ENCODE measurements at places on chromosomes 3 and 15. TPM values are rescaled to one million over a fixed set of nuclear protein-coding genes. Genes with fewer than 3 reads are reported as not detected.
A peak's percentile ranks its signal among the peaks of the same experiment; 100 is the strongest.

Gene CELSR3
- 20.3 TPM for total RNA-seq

DNA sequence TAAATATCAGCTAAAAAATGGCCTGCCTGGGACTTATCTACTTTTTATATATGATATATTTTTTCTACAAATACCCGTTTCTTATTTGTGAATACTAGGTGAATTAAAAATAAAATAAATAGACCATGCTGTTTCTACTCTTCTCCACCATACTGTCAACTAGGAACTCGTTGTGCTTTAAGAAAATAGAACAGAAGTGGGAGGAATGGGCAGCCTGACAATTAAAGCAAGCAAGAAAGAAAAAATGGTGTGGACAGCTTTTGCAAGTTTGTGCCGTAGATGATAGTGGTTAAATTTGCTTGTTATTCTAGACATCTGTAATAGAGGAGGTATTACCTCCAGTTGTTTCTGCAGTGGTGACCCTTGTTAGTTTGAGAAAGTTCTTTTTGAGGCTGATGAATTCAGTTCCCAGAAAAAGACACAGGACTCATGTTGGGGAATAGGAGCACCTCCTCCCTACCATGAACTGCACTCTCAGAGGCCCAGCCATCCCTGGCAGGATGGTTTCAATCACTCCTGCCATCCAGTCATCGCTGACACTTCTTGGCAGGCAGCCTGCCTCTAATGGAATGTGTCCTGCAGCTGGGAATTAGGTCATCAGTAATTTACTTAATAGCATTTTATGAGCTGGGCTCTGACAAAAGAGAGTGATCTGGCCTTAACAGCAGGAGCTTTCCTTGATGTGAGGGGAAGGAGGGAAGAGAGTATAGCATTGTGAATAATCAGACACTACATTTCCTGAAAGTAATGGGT is 105.0 kb upstream of the GAP43 start:
- H3K4me1 ChIP-seq: peaks cover 10% of the 10 kb centered on the region
- ATAC-seq: no peak
- no peak overlapping the region for H3K27ac ChIP-seq
- no peak overlapping the region for H3K4me3 ChIP-seq
- no peaks in the 10 kb centered on the region for H3K27me3 ChIP-seq

DNA sequence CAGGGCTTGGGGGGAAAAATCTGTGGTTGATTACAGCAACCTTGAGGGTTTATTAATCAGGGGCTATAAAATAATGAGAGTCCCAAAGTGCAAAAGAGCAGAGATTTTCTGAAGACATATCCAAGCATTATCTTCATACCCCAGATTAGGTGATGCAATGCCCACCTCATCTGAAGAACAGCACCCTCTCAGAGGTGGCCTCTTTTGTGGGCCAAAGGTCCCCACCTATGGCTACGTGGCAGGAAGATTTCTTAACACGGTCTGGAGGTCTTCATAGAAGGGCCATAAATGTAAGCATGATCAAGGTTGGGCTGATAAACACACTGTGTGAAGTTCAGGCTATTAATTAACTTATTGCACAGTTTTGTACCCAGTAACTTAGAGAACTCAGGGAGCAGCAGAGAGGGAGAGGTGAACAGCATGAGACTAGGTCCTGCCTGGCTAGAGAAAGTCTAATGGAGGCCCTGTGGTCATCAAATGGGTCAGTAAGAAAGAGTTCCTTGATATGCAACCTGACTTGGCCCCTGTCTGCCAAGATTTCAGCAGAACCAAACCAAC is 29.6 kb upstream of the RBP2 start:
- H3K4me1 ChIP-seq: no peaks in the 10 kb centered on the region
- no peak overlapping the region for H3K4me3 ChIP-seq
- no peak for ATAC-seq
- no peaks in the 10 kb centered on the region for H3K36me3 ChIP-seq

DNA sequence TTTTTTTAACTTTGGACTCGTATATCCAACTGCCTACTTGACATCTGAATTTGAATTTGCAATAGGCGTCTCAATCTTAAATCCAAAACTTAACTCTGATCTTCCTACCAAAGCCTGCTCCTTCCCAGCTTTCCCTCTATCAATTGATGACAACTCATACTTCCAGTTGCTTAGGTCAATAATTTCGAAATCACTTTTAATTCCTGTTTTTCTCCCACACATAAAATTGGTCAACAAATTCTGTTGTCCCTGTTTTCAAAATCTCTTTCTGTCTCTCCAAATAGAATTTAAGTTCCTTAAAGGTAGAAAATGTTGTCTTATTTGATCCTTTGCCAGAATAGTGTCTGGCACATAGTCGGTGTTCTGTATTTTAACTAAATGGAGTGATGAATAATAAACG is 332.4 kb downstream of the SATB1 start:
- no peak overlapping the region for H3K27ac ChIP-seq
- H3K36me3 ChIP-seq: no peaks in the 10 kb centered on the region
- H3K4me3 ChIP-seq: no peak overlapping the region
- ATAC-seq: no peak
- H3K27me3 ChIP-seq: peaks cover 19% of the 10 kb centered on the region
- no peaks in the 10 kb centered on the region for H3K4me1 ChIP-seq

DNA sequence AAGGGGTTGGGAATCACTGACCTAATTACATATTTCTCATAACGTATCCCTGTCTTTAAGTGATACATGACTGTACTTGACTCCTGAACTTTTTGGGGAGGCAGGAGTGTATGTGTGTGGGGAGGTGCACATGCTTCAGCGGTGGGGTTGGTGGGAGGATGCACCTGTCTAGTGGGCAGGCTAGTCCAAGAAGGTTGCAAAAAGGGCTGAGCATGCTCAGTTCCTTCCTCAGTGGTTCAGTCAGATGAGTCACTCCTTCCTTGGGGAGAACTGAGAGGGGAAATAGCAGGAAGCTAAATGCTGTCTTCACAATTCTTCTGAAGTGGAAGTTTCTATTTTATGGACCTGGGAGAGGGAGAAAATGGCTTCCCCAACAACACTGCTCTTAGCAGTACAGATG is 24.6 kb upstream of the AP4E1 start:
- no peaks in the 10 kb centered on the region for H3K27me3 ChIP-seq
- H3K36me3 ChIP-seq: no peaks in the 10 kb centered on the region
- peaks cover 39% of the 10 kb centered on the region for H3K4me1 ChIP-seq
- H3K27ac ChIP-seq: no peak overlapping the region
- peak overlapping the region; percentile 71 for H3K4me3 ChIP-seq

DNA sequence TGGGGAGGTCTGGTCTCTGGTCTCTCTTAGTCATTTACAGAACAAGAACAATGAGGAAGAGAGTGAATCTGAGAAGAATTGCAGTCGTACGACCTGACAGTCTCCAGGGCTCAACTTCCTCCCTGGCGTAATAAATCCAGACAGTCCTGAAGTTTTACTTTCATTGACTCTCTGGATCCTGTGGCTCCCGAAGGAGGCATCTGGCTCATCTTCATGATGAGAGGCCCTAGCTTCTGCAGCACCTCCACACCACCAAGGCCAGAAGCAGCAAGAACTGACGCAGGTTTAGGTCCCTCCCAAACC is 11.8 kb upstream of the CYFIP1 start:
- H3K4me1 ChIP-seq: no peaks in the 10 kb centered on the region
- no peaks in the 10 kb centered on the region for H3K27me3 ChIP-seq
- no peak for ATAC-seq
- no peak overlapping the region for H3K4me3 ChIP-seq
- H3K36me3 ChIP-seq: peaks cover 49% of the 10 kb centered on the region

- no peak overlapping the region for H3K4me3 ChIP-seq
- H3K27me3 ChIP-seq: peaks cover 11% of the 10 kb centered on the region
- H3K36me3 ChIP-seq: no peaks in the 10 kb centered on the region
- H3K27ac ChIP-seq: no peak overlapping the region
- no peak for ATAC-seq
- H3K4me1 ChIP-seq: no peaks in the 10 kb centered on the region
Measured at GRCh38 chr15:73794443-73795133, 41.4 kb upstream of the INSYN1 start.

GRCh38 chr3:17542591-17542990 is 199.8 kb downstream of the TBC1D5 start:
- H3K36me3 ChIP-seq: peaks cover 7% of the 10 kb centered on the region
- ATAC-seq: no peak
- H3K27ac ChIP-seq: no peak overlapping the region
- H3K4me1 ChIP-seq: peaks cover 3% of the 10 kb centered on the region

DNA sequence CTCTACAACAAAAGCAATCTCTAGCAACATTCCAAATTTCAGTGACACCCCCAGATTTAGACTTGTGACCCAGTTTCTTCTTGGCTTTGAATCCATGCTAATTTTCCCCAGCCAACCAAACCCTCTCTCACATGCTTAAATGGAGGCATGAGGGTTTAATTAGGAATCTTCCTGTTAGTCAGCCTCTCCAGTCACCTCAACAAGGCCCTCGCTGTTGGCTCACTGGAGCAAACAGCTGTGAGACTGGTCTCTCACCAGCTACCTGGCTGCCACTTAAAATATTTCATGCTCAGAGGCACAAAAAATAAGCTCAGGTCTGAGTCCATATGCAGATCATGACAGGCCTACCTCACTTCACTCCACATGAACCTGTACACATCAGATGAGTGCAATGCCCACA is 630.4 kb upstream of the ADAMTS9 start:
- no peak for ATAC-seq
- no peaks in the 10 kb centered on the region for H3K36me3 ChIP-seq
- H3K4me1 ChIP-seq: no peaks in the 10 kb centered on the region
- H3K27ac ChIP-seq: no peak overlapping the region

- H3K4me1 ChIP-seq: peaks cover 10% of the 10 kb centered on the region
- peak within 1 kb of the TSS; percentile 98 for H3K27ac ChIP-seq
- ATAC-seq: peak; percentile 77
- H3K36me3 ChIP-seq: peaks cover 7% of the 10 kb centered on the region
- peak within 1 kb of the TSS; percentile 96 for H3K4me3 ChIP-seq
- no peaks in the 10 kb centered on the region for H3K27me3 ChIP-seq
Measured at GRCh38 chr15:75578948-75579920, at the start of gene PTPN9. PTPN9 (minus strand) TSS chr15:75579315; CDS start chr15:75578776, 539 bp downstream.

Gene CIDEC
- 0.42 TPM for total RNA-seq

DNA sequence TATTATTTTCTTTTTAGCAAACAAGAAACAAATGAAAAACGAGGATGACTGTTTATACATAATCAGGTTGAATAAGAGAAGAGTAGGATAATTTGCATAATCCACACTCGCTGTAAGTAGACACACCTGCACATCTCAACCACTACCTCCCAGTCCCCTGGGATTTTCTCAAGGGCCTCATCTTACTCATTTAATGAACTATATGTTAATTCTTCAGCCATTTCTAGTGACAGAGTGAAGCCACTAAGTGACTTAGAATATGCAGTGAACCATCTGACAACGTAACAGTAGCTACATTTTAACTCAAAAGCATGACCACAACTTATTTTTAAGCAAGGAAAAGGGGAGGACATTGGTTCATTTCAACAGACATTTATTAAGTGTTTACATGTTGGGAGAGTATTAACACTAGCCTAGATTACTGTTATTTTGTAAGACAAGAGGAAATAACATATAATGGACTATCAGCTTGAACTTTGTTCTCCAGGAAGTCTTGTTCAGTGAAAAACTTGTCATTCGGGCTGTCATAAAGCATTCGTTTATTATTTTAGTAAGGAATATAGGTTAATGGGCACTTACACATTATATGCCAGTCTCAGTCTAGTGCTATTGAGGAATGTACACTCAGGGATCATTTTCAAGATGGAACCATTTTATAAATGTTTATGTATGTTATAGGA is 173.0 kb upstream of the ROBO2 start:
- no peak for ATAC-seq
- no peak overlapping the region for H3K27ac ChIP-seq

GRCh38 chr3:192863091-192863420 is 54.6 kb downstream of the MB21D2 start:
- no peaks in the 10 kb centered on the region for H3K36me3 ChIP-seq
- H3K4me3 ChIP-seq: no peak overlapping the region
- no peaks in the 10 kb centered on the region for H3K27me3 ChIP-seq
- H3K27ac ChIP-seq: no peak overlapping the region
- no peak for ATAC-seq

GRCh38 chr15:85667491-85668424 is 127.0 kb downstream of the KLHL25 start:
- no peaks in the 10 kb centered on the region for H3K27me3 ChIP-seq
- peak overlapping the region; percentile 61 for H3K4me3 ChIP-seq
- peaks cover 97% of the 10 kb centered on the region for H3K36me3 ChIP-seq
- H3K27ac ChIP-seq: peak overlapping the region; percentile 96

Gene C3orf70
- total RNA-seq: 0.04 TPM

- H3K27me3 ChIP-seq: peaks cover 42% of the 10 kb centered on the region
- H3K4me1 ChIP-seq: no peaks in the 10 kb centered on the region
- no peak overlapping the region for H3K4me3 ChIP-seq
- H3K27ac ChIP-seq: no peak overlapping the region
- ATAC-seq: no peak
- no peaks in the 10 kb centered on the region for H3K36me3 ChIP-seq
Measured at GRCh38 chr15:48109856-48110531, 10.8 kb upstream of the SLC24A5 start.

DNA sequence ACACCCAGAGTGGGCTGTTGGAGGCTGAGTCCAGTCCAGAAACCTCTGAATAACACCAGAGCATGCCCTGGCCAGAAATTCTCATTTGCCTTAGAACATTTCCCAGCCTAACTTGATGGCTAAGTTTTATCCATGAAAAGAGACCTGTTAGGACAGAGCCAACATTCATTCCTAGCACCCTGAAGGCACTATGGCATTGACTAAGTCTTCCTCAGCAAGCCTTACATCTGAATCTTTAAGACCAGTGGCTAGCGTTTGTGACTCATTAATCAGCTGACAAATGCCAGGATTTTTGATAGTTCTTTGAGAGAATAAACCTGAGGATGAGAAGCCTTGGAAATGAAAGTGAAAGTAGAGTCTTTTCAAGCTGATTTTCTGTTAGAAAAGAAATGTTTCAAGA is 1087.1 kb upstream of the ALCAM start:
- peak overlapping the region; percentile 30 for H3K4me3 ChIP-seq
- ATAC-seq: peak; percentile 51
- H3K27me3 ChIP-seq: no peaks in the 10 kb centered on the region
- H3K36me3 ChIP-seq: no peaks in the 10 kb centered on the region
- H3K27ac ChIP-seq: no peak overlapping the region
- no peaks in the 10 kb centered on the region for H3K4me1 ChIP-seq

GRCh38 chr3:77169823-77170222 is 129.9 kb downstream of the ROBO2 start:
- H3K27me3 ChIP-seq: no peaks in the 10 kb centered on the region
- no peak for ATAC-seq
- H3K27ac ChIP-seq: no peak overlapping the region
- no peaks in the 10 kb centered on the region for H3K36me3 ChIP-seq

- no peaks in the 10 kb centered on the region for H3K4me1 ChIP-seq
- no peak for ATAC-seq
Measured at GRCh38 chr15:56519000-56519399, 54.1 kb upstream of the MNS1 start.

Gene UROC1
- not detected for total RNA-seq

DNA sequence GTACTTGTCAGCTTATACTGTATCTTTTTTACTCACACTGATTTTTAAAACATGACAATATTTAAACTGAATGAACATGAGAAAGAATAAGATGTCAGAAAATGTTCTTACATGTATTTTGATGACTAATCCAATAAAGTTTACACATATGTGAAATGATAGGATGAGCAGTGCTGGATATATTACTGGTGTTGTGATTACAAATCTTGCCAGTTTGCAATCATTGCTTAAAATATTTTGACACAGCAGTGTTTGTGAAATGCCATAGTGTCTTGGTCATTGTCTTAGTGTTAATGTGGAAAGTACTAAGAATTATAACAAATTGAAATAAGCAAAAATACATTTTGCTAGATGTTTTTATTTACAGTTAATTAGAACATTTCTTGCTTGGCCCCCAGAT is 118.7 kb upstream of the MLF1 start:
- no peak overlapping the region for H3K4me3 ChIP-seq
- no peaks in the 10 kb centered on the region for H3K27me3 ChIP-seq
- H3K36me3 ChIP-seq: no peaks in the 10 kb centered on the region
- no peak for ATAC-seq
- H3K4me1 ChIP-seq: no peaks in the 10 kb centered on the region
- H3K27ac ChIP-seq: no peak overlapping the region
